EH (cell line): ENCODE measurements at places on chromosomes 12 and 14.

- no peak for DNase-seq
Observed at GRCh38 chr12:48960834-48961233, 3.5 kb upstream of the ARF3 start.

- peak; percentile 72 for DNase-seq
Observed at GRCh38 chr12:18462442-18462841, 201.1 kb downstream of the PIK3C2G start.

DNA sequence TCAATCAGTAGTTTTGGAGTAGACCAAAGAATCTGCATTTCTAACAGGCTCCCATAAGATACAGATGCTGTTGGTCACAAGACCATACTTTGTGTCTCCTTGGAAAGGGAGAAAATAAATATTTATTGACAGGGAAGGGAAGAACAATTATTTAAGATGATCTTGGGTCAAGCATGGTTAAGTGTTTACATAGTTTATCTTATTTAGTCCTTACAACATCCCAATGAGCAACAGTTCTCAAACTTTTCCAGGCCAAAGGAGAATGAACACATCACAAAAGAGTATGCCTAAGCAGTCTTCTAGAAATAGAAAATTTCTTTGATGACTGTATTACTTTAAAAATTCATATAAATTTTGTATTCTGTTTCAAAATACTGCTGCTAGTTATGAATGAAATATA lies 8.8 kb downstream of the LPCAT3 start:
- no peak for DNase-seq

DNA sequence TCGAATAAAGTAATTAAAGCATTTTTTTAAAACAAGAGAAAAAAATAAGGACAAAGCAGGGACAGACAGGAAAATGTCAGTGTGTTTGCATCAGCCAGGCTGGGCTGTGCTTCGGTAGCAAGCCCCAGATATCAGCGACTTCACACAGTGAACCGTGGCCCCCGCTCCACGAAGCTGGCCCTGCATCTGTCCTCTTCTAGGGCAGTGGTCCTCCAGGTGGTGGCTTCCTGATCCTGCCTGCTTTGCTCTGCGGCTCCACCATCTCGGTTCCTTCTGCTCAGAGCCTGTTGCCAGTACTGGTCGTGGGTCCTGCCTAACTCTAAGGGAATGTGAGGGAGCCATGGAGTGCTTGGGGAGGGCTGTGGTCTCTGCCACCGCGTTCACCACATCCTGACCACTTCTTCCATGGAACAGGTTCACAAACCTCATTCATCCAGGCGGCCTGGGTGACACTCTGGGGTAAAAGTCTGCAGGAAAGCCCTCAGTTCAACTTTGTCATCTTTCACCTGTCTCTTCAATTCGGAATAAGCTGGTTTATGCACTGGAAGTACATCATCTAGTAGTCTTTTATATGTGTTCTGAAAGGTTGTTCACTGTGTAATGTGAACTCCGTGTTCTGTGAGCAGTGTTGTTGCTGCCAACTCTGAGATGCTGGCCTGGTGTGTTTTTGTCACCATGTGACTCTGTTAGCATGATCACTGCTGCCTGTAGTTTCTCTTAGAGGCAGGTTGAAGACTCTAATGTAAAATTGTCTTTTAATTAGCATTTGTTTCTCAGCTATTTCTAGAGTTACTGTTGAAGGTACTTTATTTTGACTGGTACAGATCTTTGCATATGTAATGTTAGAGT lies 47.9 kb downstream of the ANKRD9 start:
- DNase-seq: no peak

- peak; percentile 1 for DNase-seq
Observed at GRCh38 chr12:112710414-112710813, 81.1 kb upstream of the RPH3A start.

DNA sequence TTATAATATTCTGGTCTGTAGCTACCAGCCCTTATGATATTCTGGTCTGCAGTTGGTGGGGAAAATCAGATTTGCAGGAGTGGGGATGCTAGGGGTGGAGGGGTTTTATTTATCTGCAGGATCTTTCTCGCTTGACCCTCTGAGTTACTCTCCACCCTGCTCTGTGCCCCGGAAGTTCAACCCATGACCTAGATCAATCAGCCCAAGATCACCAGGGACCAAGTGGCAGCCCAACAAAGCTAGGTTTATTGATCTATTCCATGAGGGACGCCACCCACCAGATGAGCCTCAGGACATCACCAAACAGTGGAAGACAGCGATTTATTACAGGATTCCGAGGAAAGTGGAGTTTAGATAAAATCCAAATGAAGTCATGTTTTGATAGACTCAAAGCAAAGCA lies 25.8 kb upstream of the C12orf76 start:
- no peak for DNase-seq

DNA sequence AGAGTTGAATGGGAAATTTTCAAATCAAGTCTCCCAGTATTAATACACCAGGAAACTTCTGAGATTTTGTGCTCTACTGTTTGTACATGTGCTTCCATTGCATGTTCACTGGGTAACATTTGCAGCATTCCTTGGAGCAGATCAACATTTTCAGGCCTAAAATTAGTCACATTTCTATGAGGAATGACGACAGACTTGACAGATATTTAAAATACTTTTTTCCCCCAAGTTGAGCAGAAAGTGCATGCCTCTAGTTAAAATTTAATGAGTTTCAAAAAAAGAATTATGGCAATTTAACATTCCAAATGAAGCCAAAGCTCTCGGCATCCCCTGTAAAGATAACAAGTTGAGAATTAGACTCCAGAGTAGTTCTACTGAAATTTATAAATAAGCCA lies 72.3 kb downstream of the C12orf42 start:
- no peak for DNase-seq

DNA sequence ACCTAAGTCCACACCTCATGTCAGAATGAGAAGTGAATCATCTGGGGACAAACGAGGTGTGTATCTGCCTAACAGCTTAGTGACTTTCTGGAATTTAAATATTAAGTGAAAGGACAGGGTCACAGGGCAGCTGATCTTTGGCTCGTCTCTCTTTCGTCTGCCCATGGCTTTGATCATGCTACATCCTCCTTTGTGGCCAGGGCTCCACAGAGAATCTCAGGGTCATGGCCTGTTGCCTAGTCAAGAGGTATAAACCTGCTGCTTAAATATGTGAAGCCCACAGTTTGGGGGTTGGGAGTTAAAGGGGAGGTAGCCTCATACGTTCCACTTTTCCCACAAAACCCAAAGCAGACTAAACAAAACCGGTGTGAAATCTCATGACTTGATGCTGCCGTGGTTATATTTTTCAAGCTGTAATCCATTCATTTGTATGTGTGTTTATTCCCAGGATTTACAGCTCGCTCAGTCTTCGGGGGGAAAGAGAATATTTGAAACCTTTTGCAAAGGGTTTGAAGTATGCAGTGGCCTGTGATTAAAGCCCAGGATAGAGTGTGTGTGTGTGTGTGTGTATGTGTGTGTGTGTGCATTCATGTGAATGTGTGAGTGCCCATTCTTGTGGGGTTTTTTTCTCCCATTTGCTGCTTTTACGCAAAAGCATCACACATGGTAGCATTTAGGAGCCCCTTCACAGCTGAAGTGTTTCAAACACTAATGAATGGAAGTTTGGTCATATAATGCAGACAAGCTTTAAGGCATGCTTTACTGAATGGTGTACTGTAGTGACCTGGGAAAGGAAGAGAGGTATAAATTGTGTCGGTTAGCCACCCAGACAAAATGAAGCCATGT lies 137.1 kb downstream of the HMGA2 start:
- DNase-seq: no peak

GRCh38 chr12:29662734-29663323 lies 120.9 kb downstream of the TMTC1 start:
- DNase-seq: no peak
